ENCODE measurements at places on chromosomes 13 and 19.

GRCh38 chr13:82407321-82407720, 1475.0 kb downstream of the SLITRK1 start:
- ATAC-seq: no peak

DNA sequence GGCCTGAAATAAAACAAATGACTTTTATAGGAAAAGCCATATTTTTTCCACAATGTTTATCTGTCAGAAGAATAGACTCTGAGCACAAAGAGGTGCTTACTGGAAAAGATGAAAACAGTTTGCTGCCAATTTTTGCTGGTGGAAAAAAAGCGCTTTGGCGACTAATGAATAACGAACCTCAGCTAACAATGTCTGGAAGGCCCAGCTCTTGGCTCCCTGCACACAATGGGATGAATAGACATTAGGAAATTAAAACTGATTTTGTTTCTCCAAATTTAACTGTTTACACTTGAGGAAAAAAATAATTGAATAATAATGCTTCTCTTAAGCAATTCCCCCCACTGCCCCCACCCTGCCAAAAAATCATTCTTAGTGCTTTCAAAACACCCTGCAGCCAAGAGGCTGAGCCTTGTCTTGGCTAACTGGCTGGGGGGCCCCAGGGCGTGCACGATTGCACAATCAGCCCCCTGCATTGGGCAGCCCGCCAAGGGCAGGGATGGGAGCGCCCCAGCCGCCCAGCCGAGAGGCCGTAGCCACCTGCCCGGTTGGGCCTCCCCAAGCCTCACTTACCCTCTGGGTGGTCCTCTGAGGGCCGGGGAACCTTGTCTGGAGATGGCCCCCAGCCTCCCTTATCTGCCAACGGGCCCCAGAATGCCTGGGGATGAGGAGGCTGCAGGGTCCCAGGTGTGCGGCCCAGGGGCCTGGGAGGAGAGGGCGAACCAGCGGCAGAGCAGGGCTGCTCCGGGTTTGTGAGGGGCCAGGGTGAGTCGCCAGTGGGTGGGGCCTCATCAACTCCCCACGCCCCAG, 16.8 kb downstream of the CEBPG start:
- peak; percentile 1 for ATAC-seq

DNA sequence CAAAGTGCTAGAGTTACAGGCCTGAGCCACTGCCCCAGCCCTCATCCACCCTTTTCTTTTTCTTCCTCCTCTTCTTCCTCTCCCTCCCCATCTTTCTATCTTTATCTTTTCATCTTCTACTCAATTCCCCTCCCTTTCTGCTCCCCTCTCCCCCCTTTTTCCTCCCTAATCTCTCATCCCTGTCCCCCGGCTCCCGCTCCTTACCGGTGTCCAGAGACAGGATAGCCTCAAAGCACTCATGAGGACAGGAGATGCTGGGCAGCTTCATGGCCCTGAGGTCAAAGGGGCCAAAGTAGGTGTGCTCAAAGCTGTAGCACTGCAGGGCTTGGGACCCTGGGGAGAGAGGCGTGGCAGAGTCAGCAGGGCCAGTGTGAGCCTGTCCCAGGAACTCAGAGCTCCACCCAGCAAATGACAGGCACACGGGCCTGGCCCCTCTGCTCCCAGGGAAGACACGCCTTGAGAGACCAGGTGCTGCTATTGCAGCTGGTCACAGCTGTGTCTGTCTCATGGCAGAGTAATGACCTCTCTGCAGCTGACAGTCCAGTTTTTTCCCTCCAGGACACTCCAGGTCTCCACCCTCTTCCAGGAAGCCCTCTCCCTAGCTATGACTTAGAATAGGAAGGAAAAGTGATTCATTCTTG, 2.6 kb downstream of the LYPD5 start:
- peak; percentile 79 for ATAC-seq

- ATAC-seq: no peak
Observed at GRCh38 chr13:89150362-89150761, 1479.2 kb downstream of the SLITRK5 start.

DNA sequence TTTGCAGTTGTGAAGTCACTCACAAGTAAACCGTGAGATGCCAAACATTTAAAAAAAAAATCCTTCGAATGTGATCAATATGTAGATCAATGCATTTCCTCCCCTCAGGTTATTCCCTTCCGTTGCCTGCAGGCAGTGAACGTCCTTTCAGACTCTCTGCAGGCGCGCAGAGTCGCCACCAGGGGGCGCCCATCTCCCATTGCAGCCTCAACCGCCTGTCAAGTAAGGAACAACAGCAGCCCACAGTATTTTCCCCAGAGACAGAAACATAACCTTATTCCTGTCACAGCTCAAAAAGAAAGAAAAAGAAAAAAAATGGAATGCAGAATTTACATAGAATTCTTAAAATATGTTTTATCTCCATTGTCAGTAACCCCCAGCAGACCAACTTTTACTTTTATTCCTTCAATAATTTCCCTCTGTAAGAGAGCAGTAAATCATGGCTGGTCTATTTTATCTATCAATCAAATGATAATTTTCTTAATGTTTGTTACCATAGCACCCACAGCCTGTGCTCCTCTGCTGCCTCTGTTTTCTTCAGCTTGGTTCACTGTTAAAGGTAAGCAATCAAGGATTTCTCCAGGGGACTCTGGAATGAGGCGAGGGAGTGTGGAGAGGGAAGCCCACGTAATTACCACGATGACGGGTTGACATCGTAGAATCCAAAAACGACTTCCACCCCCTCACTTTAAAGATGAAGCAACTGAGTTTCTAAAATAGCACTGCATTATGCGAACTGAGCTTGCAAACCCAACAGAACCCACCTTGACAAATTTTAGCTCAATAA, 637.6 kb upstream of the ARGLU1 start:
- peak; percentile 74 for ATAC-seq

All from esophagus mucosa (tissue), 1 donor.